T-helper 17 cell (primary cell): ENCODE measurements at places on chromosomes 4 and X.

DNA sequence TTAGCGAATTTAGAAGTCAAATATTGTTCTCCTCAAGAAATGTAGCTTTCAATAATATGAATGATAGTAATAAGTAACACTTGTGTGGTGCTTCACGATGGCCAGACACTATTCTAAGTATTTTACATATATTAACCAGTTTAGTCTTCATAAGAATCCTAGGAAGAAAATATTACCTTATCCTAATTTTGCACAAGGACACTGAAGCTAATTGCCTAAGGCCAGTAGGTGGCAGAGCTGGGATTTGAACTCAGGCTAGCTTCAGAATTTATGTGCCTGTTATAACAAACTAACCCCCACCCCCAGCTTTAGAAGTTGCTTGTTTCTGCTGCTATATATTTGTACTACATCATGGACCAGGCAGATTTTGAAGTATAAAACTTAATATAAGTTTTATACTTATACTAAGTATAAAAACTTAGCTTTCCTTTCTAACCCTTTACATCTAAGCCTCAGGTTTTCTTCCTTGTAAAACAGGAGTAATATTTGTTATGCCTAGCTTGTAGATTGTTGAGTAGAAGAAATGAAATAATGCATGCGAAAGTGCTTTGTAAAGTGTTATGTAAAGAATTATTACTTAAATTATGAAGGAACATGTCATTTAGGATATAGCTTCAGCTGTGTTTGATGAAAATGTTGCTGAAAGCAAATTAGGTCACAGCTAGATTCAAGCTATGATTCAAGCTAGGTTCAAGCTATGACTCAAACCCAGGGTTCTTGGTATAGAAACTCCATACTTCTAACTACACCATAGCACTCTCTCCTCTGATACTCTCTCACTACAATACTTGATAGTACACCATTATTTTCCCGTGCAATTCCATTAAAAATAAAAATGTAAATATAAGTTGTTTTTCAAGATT is 4.2 kb upstream of the CDS1 start:
- DNase-seq, result no peak

- no peak for DNase-seq
Observed at GRCh38 chr4:82839624-82840023, 41.0 kb upstream of the SCD5 start.

DNA sequence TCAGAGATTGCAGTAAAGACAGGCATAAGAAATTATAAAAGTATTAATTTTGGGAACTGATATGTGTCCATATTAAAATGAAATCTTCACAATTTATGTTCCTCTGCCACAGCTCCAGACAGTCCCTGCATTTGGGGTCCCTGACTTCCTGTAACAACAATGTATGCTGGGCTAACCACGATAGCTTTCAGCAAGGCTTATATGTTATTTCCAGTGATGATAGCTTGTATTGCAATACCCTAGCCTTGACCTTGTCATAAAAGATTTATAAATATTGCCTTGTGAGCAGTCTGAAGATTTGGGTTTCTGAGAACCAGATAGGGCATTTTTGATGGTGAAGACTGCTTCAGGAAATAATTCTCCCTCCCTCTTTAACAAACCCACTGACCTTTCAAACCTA is 129.5 kb downstream of the PCDH10 start:
- no peak for DNase-seq

- no peak for DNase-seq
Observed at GRCh38 chr4:124253080-124253479, 459.5 kb downstream of the ANKRD50 start.

DNA sequence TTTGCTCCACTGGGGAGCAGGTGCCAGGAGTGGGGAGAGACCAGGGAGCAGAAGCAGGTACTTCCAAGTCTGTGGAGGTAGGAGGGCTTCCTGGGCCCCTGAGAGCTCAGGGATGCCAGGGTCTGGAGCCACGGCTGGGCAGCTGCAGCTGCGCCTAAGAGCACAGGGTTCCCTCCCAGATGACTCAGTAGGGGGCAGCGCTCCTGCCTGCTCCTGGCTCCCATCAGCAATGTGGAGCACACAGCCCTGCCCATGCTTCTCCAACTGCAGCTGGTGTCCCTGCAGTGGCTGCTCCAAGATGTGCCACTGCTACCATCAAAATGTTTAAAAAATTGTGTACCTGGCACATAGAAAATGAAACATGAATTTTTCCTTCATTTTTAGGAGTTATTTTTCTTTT is 1028.2 kb downstream of the PCDH7 start:
- DNase-seq, result no peak

DNA sequence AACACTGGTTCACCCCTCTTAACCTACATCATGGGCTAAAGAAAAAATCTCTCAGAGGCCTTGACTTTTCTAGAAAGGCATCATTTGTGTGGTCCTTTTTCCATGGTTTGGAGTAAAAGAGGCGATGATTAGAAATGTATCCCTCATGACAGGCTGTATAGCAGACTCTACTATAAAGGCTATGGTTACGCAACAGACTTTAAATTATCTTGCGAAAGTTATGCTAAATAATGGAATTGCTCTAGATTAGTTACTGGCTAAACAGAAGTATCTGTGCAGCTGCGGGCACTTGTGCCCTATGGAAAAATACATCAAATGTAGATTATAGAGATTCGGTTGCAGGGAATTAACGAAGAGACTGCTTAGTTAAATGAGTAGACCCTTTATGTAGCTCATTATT is 101.6 kb downstream of the TMEM47 start:
- no peak for DNase-seq

- no peak for DNase-seq
Observed at GRCh38 chr4:154313004-154313585, 178.5 kb downstream of the DCHS2 start.

DNA sequence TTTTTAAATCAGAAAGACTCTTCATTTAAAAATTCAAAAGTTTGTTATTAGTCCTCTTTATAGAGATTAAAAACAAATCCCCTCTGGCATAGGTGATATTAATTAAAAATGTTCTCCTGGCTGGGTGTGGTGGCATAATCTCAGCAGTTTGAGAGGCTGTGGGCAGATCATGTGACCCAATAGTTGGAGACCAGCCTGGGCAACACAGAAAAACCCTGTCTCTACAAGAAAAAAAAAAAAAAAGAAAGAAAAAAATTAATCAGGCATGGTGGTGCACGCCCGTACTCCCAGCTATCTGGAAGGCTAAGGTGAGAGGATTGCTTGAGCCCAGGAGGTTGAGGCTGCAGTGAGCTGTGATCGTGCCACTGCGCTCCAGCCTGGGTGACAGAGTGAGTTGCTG is 38.9 kb downstream of the RASGEF1B start:
- no peak for DNase-seq

DNA sequence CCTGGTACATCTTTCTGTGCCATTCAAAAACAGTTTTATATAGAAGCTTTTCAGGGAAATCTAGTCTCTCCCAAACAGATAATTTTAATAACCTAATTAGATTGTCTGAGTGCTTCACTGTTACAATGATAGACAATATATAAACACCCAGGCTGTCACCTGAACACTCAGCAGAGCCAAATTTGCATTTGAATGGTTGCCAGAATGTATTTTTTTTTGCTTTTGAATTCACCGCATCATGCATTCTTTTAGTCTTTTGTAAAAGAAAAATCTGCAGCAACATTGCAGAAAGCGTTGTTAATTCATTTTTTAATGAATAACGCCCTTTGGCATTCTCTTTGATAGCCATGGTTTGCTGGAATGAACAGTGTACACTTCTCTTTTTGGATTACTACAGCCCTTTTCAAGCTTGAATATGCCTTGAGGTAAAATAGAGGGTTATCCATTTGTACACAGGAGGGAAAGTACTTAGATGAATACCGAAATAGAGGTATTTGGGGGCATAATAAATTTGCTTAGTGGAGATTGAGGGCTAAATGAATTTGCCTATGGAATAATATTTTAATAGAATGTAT is 175.0 kb upstream of the EPHA5 start:
- DNase-seq, result no peak

DNA sequence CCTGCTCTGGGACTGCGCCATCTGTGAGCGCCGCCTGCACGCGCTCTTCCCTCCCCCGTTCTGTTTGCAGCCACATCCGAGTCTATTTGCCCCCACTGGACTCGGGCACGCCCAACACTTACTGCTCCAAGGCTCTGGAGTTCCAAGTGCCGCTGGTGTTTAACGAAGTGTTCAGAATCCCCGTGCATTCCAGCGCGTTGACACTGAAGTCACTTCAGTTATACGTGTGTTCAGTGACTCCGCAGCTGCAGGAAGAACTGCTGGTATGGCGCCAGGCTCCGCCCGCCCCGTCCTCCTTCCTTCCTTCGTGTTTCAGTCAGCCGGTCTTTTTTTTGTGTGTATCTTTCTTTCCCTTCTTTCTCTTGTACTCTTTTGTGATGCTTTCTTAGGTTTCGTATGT is 30.7 kb upstream of the CLCN4 start:
- no peak for DNase-seq

DNA sequence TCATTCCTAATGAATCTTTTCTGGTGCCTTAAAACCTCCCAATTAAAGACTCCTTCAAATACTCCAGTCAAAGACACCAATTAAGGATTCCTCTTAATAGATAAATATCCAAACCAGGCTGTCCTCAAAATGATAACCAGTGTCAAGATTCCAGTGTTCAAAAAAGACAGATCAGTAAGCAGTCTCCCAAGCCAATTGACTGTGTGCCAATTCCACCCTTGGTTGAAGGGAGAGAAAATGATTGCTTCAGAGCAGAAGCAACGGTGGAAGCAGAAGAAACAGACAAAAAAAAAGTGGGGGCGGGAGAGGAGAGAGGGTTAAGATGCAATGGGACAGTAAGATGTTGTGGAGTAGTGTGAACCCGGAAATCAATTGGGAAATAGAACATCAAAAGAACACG is 216.0 kb upstream of the FTHL17 start:
- DNase-seq, result no peak

DNA sequence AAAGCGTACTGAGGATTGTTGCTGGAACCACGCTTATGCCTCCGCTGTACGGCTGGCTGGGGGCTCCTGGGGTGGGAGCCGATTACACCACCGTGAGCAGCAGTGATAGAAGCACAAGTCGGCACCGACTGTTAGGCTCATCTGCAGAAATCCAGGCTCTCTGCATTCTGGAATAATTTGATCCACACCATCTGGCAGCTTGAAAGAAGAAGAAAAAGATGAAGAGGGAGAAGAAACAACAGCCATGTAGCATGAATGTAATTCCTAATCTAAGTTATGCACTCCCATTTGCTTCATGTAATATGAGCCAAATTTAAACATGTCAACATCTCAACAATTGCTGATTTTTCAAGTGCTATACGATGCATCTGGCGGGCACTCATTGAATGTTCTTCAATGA is 84.6 kb upstream of the DHX15 start:
- no peak for DNase-seq

- DNase-seq, result no peak
Observed at GRCh38 chrX:17425551-17425950, 50.6 kb downstream of the NHS start.

GRCh38 chrX:124211312-124211942 is 121.0 kb upstream of the TEX13D start:
- no peak for DNase-seq

DNA sequence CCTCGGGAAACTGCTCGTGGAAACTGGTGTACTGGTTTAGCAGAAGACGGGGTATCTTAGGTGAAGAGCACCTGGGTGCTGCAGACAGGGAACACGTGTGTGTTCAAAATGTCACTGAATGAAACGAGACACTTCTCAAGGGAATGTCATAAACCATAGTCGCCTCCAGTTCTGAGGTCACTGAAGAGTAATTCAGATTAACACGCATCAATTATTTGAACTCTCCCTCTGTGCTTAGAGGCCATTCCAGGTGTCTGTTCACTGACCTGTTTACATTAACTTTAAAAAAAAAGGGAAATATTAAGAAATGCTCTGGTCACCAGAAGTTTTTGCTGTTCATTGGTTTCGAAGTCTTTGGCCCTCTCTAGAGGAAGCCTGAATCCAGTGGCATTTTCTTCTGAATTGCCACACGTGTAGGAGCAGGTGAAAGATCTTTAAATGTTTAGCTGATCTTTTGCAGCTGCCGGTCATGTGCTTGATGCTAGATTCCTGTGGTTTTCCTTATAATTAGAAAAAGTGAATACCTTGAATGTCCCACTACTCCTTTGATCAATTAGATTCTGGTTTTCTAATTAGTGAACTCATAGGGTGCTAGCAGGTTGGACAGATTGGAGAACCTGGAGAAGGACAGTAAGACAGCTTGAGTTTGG is 330.5 kb downstream of the ARHGAP10 start:
- no peak for DNase-seq

GRCh38 chr4:9994246-9994847 is 26.9 kb downstream of the SLC2A9 start:
- no peak for DNase-seq
